Left cardiac atrium (tissue), 4 donors: ENCODE measurements at places on chromosomes 3 and 15. TPM values are rescaled to one million over a fixed set of nuclear protein-coding genes. Genes with fewer than 3 reads are reported as not detected.

DNA sequence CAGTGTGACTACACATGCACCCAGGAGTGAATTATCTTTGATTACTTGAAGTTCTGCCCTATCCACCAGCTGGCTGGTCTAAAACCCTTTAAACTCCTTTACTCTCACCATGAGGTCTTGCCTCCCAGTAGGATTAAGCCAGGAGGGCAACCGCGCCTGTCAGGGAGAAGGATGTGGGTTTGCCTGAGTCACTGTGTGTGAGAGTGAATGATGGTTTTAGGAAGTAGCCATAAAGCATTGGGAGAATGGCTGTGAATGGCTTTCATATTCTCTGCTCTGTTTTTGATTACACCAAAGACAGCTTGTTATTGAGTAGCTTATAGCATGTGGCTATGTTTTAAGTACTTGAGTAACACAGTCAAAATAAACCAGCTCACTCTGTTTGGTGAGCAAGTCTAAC lies 637.7 kb upstream of the TBL1XR1 start:
- no peak for DNase-seq

DNA sequence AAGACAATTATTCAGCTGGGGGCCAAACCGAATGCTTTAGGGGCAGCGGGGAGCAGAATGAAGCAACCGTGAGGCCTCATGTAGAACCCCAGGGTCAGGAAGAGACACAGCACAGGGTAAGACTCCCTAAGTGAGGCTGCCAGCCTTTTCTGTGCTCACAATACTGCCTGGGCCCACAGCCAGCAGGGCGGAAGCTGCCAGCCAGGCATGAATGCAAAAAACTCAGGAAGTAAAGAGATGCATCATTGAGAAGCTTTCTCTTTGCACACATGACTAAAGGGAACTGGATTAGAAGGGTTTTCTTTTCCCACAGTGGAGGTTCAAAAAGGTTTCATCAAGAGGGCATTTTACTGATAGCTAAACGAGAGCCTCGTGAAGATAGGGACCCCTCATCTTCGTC lies 33.3 kb downstream of the CA12 start:
- DNase-seq = peak; percentile 54

DNA sequence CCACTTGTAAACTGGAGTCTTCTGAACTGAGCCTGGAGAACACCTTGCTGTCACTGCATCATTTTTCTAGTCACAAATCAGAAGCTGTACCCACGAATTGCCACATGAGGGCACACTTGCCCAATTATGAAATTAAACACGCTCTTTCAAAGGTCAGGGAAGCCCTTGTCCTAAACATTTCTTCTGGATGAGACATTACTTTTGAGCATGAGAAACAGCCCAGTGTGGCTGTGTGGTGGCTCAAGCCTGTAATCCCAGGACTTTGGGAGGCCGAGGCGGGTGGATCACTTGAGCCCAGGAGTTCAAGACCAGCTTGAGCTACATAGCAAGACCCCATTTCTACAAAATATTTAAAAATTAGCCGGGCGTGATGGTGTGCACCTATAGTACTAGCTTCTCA lies 27.5 kb upstream of the CFAP161 start:
- peak; percentile 37 for DNase-seq

DNA sequence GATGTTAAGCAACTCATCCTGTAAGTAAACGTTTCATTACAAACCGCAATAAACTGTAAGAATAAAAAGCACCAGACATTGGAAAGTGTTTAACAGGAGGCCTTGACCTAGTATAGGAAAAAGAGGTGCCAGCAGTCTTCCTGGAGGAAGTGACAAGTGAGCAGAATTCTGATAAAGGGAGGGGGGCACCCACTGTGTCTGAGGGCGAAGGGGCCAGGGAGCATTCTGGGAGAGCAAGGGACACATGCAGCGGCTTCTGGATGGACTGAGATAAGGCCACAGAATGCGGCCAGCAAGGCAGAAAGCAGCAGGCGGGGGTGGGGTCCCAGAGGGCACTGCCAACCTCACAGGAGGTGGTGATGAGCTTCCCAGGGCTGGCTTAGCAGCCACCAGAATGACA lies 80.2 kb downstream of the MTHFS start:
- DNase-seq = no peak

DNA sequence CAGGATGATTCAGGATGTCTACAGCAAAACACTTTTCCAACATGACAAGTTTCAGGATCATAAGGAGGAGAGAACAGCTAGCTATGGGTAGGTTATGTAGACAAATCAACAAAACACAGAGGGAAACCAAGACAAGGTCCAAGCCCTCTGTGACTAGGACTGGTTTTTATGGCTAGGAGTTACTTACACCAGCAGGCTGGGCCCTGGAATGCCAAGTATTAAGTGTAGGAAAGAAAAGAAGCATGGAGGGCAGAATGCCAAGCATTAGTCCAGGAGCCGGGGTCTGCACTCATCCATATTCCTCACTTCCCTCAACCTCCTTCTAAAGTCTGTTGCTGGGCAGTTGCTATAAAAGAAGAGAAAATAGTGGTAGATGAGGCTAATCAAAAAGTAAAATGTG lies 35.3 kb upstream of the PPP2R3A start:
- DNase-seq = no peak

GRCh38 chr3:174243171-174243570 lies 616.0 kb upstream of the NAALADL2 start:
- DNase-seq = no peak

GRCh38 chr15:81812456-81812855 lies 233.4 kb downstream of the MEX3B start:
- no peak for DNase-seq

- no peak for DNase-seq
Observed at GRCh38 chr15:41169781-41170180, 53.7 kb upstream of the INO80 start.

GRCh38 chr3:184525337-184526087 lies 36.1 kb upstream of the EPHB3 start:
- DNase-seq = peak; percentile 29

DNA sequence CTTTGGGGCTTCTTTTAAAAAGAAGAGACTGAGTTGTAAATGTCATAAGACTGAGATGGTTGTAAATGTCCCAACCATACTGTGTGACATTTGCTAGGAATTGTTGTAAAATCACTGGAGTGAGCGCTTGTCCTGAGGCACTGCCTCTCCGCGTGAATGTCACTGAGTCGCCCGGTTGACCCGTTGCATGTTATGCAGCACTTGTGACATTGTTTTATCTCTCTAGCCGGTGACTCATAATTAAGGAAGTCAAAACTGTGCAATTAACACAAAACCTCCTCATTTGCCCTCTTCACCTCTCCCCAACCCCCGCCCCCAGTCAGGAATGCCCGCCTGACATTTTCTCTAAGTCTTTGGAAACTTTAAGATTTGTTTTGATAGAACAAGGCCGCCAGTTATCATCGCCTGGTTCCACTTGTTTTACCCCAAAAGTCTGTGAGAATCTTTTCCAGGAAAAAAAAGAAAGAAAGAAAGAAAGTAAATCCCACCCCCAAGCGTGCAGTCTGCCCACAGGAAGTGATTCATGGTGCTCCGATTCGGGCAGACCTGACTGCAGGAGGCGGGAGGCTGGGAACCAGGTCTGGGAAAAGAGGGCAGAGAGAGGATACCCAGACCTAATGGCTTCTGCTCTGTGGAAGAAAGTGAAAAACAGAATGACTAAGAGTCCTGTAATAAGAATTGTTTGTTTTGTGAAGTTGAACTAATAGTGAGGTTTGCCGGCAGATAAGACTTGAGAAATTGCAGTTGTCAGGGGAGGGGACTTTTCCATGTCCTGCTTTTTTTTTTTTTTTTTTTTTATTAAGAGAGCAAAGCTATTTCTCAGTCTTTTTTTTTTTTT lies 84.8 kb downstream of the SMAD3 start:
- DNase-seq = peak; percentile 85

DNA sequence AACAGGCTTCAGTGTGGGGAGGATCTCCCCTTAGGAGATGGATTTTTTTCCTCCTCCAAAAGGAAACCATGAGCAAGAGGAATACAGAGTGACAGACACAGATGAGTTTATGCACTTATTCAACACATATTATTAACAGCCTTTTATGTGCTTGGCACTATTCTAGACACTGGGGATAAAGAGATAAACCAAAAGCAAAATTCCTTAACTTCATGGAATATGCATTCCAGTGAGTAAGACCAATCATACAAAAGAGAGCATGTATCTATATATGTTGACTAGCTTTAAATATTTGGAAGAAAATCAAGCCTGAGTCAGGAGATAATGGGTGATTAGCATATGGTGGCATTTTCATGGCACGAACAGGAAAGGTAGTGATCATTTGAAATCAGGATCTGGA lies 284.4 kb upstream of the RASGRP1 start:
- no peak for DNase-seq

DNA sequence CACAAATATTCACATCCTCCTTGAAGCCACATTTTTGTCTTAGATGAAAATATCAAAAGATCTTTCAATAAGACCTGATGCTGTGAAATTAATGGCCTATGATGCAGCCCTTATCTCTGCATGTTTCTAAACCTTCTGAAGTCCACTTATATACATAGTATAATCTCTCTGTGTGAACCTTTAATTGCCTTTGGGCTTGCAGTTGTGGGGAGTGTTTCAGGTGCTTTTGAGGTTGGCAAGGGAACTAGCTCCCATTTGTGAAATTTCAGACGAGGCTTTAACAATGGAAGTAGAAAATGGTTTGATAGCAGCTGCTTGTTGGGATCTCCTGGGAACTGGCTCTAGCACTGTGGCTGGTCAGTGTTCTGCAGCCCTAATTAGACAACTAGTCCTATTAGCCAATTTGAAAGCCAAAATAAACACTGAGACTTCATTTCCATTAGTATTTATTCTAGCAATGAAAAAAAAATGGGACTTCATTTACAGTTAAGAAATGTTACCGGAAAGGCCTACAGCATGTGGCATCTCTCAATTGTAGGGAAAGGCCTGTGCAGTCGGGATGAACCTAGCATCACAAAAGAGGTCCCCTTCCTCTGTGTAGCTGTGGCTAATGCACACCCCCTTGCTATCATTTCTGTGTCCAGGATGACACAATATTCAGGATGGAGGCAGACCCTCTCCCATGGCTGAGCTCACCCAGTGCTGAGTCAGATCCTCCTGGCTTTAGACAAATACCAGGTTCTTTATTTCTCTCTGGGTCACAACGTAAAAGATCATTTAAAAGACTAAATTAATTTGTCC lies 140.7 kb upstream of the TRIM42 start:
- DNase-seq = no peak

GRCh38 chr3:11349446-11349845 lies 77.2 kb downstream of the ATG7 start:
- no peak for DNase-seq

- no peak for DNase-seq
Observed at GRCh38 chr3:58094657-58095056, 86.4 kb downstream of the FLNB start.

GRCh38 chr3:69320871-69321271 lies 65.0 kb downstream of the FRMD4B start:
- DNase-seq = no peak

- DNase-seq = peak; percentile 30
Observed at GRCh38 chr3:42518800-42519567, 16.5 kb downstream of the VIPR1 start.

- no peak for DNase-seq
Observed at GRCh38 chr15:79615754-79616153, 183.6 kb downstream of the MINAR1 start.

DNA sequence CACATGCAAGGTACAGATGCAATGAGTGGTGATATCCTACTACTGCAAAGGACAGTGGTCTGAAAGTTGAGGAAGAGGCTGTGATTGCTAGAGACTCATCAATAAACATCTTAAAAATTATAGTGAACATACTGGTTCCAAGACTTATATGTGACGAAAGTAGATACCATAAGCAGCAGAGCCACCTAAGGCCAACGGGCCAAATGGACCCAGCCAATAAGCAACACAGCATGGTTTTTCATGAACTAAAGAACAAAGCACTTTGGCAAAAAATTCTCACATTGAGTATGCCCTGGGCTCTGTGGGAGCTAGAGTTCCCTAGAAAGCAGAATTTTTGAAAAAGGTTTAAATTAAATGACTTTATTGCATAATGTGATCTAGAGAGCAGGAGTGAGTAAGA lies 272.1 kb downstream of the SI start:
- DNase-seq = no peak

DNA sequence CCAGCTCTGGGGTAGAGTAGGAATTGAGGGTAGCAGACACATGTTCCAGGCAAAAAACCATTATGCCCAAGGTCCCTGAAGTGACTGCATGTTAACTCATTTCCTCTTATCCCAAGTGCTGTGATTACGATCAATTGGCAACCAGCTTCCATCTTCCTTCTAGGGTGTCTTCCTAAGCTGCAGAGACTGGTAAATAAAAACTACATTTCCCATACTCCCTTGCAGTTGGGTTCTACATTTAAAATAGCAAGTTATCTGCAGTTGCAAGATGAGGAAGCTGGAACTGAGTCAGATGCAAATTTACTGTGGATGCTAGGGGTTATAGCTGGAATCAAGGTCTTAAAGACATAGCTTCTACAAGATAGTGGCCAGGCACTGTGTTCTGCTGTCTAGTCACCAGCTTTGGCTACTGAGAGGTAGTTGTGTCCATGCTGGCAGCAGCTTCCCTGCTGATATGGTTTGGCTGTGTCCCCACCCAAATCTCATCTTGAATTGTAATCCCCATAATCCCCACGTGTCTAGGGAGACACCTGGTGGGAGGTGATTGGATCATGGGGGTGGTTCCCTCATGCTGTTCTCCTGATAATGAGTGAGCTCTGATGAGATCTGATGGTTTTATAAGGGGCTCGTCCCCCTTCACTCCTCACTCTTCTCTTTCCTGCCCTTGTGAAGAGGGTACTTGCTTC lies 51.3 kb upstream of the FBN1 start:
- no peak for DNase-seq

DNA sequence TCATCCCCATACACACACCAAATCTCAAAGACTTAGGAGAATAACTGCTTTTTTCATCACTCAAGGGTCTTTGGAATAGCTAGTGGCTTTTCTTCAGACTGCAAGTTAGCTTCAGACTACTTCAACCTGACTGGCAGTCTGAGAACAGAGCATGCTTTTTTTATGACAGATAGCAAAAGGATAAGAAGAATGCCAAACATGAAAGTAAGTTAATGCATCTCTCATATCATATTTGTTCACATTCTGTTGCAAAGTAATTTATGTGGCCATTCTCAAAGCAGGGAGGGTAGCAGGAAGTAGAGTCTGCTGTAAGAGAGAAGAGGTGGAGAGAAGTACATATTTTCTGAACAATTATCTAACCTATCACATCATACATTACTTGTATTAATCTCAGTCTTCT lies 544.4 kb downstream of the ZPLD1 start:
- no peak for DNase-seq

DNA sequence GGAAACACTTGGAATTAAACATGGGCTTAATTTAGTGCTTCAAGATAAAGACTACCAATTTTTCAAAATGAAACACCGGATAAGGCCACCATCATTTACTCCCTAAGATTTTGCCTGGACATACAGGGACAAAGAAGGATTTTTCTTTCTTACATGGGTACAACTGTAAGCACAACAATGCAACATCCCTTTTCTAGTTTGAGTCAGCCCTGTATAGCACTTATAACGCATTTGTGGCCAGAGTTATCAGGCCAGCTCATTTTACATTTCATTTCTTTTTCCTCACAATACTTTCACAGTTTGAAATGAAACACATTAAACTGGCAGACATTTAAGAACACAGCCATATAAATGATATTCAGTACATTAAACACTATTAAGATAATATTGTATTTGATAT lies 9.8 kb upstream of the SUCNR1 start:
- DNase-seq = no peak

- no peak for DNase-seq
Observed at GRCh38 chr3:137987723-137988122, 22.2 kb upstream of the CLDN18 start.

Gene SOX14
- not detected for total RNA-seq

Gene HACD2
- total RNA-seq = 34.6 TPM

Gene AGTR1
- total RNA-seq = 5.3 TPM

Gene EFHB
- total RNA-seq = 0.76 TPM

Gene SLC33A1
- 20.4 TPM for total RNA-seq

Gene LRRIQ4
- total RNA-seq = 0.12 TPM

Gene KCNAB1
- 3.5 TPM for total RNA-seq
